ENCODE measurements at places on chromosomes 11 and 22.

DNA sequence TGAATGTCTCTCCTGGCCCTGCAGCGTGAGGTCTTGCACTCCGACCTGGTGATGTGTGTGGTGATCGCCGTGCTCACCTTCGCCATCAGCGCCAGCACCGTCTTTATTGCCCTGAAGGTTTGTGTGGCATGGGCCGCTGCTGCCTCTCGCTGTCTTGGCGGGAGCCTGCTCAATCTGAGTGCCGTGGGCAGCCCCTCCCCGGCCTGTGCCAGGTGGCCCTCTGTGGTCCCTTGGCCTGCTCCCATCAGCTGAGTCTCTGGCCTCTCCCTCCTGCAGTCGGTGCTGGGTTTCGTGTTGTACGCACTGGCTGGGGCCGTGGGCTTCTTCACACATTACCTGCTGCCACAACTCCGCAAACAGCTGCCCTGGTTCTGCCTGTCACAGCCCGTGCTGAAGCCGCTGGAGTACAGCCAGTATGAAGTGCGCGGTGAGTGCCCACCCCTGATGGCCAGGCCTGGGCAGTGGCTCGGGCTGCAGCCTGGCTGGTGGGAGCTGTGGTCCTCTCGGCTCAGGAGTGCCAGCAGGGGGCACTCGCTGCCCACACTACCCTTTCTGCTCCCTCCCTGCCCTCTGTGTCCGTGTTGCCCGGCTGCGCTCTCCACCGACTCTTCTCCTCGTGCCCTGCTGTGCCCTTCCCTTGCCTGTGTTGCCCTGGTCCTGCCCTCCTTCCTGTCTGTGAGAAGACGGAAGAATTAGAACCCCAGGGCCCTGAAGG, 10.2 kb downstream of the PCNX3 start:
- peak; percentile 52 for DNase-seq

DNA sequence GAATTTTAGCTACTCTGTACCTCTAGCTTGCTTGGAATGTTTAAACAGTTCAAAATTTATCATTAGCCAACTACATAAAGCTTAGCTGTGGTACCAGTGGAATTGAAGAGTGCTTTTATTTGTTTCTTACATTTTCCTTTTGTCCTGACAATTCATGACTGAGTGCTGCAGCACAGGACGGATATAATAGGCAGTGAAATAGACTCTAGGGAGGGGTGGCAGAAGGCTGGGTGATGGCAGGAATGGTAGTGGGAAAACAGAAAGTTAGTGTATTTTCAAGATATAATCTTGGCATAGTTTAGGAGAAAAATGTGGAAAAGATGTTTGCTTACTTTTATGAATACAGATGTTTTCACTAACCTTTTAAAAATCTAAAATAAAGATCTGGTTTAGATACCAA, 31.1 kb upstream of the ARHGAP32 start:
- no peak for DNase-seq

GRCh38 chr11:61693922-61694601, 13.9 kb downstream of the DAGLA start:
- no peak for DNase-seq

GRCh38 chr11:77471558-77472193, 2.2 kb downstream of the PAK1 start:
- DNase-seq = no peak

GRCh38 chr22:30754971-30755758, 60.5 kb downstream of the OSBP2 start:
- DNase-seq = peak; percentile 26

- DNase-seq = no peak
These were observed 14.2 kb upstream of the APOA1 start for GRCh38 chr11:116851626-116852025.

- no peak for DNase-seq
These were observed 720.6 kb upstream of the ANO5 start for GRCh38 chr11:21472261-21472660.

- no peak for DNase-seq
These were observed 28.8 kb downstream of the ACER3 start for GRCh38 chr11:76889411-76889975.

DNA sequence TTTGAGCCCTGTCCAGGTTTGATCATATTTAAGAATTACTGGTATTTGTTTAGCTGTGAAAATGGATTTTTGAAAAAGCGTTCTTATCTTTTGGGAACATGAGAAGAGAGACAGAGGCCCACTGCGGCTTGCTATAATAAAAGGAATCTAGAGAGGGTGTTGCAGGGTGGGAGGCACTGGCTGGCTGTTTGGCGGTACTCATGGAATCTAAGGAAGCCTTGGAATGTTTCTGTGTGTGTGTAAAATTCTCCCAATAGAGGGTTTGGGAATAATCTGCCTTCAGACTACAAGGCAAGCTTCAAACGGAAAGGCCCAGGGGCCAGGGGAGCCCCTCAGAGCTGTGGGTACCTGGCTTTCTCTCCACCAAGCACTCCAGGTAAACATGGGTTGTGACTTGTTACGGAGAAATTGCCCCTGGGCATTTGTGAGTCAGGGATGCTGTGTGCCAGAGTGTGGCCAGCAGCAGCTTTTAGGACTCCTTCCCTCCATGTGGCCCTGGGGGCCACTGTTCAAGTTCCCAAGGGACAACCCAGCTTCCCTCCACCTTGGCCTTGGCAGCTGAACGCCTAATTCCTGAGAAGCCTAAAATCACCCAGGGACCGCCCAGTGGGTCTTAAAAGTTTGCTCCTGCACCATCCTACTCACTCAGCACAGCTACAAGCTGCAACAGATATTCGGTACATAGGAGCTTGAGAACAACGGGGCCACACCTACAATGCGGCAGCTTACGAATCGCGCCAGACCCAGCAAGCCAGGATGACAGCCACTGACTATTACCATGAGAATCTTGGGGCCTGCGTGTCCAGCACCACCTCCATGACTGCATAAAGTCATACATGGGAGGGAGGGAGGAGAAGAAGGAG, 14.1 kb upstream of the SYT8 start:
- no peak for DNase-seq

GRCh38 chr11:25319127-25319526, 822.3 kb downstream of the LUZP2 start:
- DNase-seq = no peak

GRCh38 chr11:115267871-115268270, 236.3 kb downstream of the CADM1 start:
- no peak for DNase-seq

DNA sequence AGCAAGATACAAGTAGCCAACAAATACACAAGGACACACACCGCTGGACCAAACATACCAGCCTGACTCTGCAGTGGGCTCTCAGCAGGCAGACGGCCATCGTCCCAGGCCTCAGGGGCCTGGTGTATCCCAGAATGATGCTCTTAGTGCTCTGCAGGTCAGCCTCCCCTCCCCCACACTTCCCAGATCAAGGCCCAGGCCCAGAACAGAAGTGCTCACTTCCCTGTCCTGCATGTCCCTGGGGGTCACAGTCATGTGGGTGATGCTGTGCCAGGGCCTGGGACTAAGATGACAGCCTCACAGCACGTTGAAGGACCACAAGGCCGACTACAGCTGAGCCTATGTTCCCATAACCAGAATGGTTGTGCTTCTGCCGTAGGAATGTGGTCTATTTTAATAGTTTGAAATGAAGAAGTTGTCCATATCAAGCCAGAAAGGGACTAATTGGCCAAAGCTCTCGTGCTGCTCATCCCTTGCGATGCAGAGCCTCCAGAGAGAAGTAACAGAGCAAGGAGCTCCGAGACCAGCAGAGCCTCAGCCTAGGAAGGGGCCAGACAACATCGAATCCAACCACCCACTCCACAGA, 48.6 kb downstream of the GAB4 start:
- no peak for DNase-seq

DNA sequence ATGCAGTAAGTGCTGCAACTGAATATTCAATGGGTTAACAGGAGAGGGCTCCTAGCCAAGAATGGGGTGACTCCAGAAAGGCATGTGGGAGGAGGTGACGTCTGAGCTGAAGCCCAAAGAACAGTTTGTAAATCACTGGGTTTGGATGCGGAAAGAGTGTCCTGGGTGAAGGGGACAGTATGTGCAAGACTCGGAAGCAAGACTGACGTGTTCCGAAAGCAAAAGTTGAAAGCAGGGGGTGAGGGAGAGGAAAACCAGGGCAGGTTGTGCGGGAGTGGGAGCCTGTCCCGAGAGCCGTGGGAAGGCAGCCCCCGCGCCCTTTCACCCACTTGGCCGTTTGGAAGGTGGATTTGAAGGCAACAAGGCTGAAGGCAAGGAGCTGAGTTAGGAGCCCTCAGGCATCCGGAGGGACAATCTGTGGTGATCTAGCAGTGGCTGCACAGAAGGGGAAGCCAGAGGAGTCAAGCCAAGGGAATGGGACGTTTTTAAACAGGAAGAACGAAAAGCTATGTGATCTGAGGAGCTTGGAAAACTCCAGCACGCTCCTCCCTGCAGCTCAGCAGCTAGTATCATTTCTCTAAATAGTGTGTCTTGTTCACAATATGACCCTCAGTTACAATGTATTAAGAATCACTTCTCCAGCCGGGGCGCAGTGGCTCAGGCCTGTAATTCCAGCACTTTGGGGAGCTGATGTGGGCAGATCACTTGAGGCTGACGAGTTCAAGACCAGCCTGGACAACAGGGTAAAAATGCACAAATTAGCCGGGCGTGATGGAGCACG, 7.7 kb downstream of the SLC25A18 start:
- peak; percentile 89 for DNase-seq

GRCh38 chr11:29328961-29329441, 687.8 kb downstream of the KCNA4 start:
- DNase-seq = no peak

DNA sequence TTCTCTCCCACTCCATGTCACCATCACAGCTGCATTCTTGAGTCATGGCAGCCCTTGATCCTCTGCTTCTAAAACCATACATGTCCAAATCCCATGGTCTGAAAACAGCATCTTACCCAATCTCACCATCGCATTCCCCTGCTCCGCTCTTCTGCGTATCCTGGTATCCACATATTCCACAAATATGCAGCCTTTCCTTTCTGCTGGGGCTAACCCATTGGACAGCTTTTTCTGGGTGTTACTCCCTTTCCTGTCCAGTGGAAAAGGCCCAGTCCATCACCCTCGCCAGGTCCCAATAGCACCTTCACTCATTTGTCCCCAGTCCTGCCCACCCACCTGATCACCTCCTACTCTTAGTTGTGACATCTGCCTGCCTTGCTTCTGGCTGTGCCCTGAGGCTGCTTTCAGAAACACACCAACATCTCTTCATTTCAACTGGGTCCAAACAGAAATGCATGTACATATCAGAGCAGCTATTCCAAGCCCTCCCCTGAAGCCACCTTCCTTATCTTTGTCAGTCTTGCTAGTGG, 237.6 kb upstream of the TBCEL start:
- no peak for DNase-seq

GRCh38 chr11:65716302-65716701, 4.2 kb downstream of the KAT5 start:
- no peak for DNase-seq

GRCh38 chr11:74702383-74703007, 28.7 kb downstream of the CHRDL2 start:
- peak; percentile 77 for DNase-seq
